ENCODE measurements at places on chromosomes 4 and X. TPM values are rescaled to one million over a fixed set of nuclear protein-coding genes. Genes with fewer than 3 reads are reported as not detected.

Gene PNMA5
- total RNA-seq, result not detected

Gene DGKK
- 0.05 TPM for total RNA-seq

GRCh38 chr4:149493492-149493891 is 322.2 kb downstream of the IQCM start:
- no peak overlapping the region for H3K4me3 ChIP-seq
- no peak overlapping the region for H3K27ac ChIP-seq
- no peaks in the 10 kb centered on the region for H3K4me1 ChIP-seq
- H3K27me3 ChIP-seq, result no peaks in the 10 kb centered on the region
- no peaks in the 10 kb centered on the region for H3K36me3 ChIP-seq
- DNase-seq, result peak; percentile 45

- H3K27ac ChIP-seq, result peak overlapping the region; percentile 31
- H3K36me3 ChIP-seq, result no peaks in the 10 kb centered on the region
- peaks cover 47% of the 10 kb centered on the region for H3K4me1 ChIP-seq
- H3K27me3 ChIP-seq, result no peaks in the 10 kb centered on the region
- no peak for DNase-seq
These were observed 9.2 kb downstream of the APBB2 start for GRCh38 chr4:41205130-41205529.
